ENCODE measurements at places on chromosomes 1 and 21.
A peak's percentile ranks its signal among the peaks of the same experiment; 100 is the strongest.

- no peak for DNase-seq
Measured at GRCh38 chr1:234602334-234603220, 7.4 kb downstream of the IRF2BP2 start.

GRCh38 chr1:66752000-66752592, at the start of gene DYNLT5:
Gene DYNLT5 (plus strand): TSS chr1:66752459. CDS start chr1:66754659, 2,200 bp downstream.
- no peak for DNase-seq

- no peak for DNase-seq
Measured at GRCh38 chr1:246367041-246367440, 140.0 kb downstream of the SMYD3 start.

- no peak for DNase-seq
Measured at GRCh38 chr1:56533197-56533596, 46.2 kb downstream of the PLPP3 start.

DNA sequence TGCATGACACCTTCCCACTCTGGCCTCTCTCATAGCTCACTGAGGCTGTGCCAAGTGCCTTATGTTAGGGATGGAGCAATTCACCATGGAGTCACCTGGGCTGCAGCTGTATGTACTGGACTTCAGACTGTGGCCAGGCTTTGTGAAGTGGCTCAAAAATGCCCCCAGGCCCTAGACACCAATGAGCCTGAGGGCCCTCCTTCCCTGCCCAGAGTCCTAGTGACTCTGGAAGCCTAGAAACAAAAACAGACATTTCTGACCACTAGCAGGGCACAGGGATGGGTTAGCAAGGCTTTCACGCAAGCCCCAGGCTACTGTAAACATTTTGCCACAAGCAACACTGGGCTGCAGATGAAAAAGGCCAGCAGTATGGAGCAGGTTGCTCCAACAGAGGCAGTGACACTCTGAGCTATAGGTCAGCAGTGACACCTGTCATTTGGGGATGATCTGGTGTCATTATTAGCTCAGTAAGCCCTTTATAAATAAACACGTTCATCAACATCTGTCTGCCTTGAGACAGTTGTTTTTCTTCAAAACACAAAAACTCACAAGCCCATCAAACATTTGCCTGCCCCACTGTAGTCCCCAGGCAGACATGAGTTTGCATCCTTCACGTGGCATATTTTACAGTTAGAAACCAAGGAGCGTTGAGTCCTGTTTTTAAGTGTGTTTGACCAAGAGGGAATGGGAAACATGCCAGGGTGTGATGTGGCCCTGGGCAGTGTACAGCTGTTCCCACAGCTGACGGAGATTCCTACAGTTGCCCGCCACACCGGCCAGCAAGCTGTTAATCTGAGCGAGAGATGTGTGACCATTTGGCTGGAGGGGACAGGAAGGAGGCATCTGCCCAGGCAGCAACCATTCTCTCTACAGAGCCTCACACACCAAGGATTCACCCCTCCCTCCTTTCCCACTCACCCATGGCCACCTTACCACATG, 66.8 kb downstream of the KCNN3 start:
- DNase-seq, result no peak

DNA sequence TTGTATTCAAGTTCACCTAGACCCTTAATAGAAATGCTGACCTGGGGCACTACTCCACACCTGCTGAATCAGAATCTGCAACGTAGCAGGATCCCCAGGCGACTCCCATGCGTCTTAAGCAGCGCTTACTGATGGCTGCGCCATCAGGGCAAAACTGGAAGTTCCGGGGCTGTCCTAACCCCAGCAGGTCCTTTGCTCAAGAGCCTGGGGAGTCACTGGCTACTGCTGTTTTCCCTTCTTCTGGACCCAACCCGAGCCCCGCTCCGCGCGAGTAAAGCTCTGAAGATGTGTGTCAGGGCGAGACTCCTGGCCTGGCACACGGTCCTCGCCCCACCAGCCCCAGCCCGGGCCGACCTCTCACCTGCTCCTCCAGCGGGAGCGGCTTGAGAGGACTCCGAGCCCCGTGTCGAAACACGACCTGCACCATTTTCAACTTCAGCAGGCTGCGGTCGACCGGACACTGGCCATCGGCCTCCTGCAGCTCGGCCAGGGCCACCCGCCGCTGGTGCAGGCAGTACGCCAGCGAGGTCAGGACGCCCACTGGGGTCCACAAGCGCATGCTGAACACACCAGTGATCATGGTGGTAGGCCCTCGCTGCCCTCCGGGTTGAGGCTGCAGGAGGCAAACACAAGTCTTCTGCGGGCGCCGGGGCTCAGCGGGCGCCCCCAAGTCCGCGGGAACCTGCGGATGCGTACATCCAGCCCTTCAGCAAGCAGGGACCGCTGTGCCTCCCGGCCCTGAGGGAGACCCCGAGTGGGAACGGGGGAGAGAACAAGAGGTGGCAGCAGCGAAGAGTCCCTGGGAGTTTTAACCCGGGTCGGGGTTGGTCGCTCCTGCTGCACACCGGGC, 630 bp downstream of the ACP6 start:
- peak; percentile 28 for DNase-seq

DNA sequence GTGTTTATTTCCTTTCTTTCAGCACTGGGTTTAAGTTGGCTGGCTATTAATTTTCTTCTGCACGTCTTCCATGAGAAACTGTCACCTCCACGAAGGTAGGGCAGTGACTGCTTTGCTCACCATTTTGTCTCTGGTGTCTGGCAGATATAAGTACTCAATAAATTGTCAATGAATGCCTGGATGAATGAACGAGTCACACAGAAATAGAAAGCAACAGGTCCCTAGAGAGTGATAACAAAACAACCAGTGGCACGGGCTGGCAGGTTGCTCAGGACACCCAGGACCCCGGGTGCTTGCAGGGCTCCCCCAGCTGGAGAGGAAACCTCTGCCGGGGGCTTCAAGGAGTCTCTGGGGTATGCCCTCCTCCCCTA, 3.2 kb upstream of the MYOC start:
- DNase-seq, result no peak

- DNase-seq, result no peak
Measured at GRCh38 chr1:24902471-24902891, 27.6 kb downstream of the RUNX3 start.

DNA sequence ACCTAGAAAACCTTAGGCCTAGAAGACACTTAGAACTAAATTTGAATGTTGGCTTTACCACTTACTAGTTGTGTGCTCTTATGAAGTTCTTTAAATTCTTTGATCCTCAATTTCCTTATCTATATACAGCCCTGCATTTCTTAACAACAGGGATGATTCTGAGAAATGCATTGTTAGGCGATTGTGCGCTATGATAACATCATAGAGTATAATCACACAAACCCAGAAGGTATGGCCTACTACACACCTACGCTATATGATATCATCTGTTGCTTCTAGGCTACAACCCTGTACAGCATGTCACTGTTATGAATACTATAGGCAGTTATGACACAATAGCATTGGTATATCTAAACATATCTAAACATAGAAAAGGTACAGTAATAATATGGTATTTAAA, 137.4 kb downstream of the CHD1L start:
- no peak for DNase-seq

DNA sequence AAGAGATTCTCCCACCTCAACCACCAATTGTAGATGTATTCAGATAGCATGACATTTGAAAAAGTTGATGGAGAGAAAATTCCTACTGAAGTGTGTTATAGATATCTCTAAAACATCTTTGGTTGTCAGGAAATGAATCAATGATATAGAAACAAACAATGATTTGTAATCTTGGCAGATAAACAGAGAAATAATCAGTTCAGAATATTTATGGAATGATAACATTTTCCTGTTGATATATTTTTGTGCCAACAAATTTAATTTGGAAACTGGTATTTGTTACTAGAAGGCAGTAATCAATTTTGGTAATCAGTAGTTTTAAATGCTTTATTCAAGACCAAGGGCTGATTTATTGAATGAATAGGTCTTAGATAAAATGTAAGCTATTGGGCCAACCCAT, 695.6 kb downstream of the USP25 start:
- DNase-seq, result no peak

DNA sequence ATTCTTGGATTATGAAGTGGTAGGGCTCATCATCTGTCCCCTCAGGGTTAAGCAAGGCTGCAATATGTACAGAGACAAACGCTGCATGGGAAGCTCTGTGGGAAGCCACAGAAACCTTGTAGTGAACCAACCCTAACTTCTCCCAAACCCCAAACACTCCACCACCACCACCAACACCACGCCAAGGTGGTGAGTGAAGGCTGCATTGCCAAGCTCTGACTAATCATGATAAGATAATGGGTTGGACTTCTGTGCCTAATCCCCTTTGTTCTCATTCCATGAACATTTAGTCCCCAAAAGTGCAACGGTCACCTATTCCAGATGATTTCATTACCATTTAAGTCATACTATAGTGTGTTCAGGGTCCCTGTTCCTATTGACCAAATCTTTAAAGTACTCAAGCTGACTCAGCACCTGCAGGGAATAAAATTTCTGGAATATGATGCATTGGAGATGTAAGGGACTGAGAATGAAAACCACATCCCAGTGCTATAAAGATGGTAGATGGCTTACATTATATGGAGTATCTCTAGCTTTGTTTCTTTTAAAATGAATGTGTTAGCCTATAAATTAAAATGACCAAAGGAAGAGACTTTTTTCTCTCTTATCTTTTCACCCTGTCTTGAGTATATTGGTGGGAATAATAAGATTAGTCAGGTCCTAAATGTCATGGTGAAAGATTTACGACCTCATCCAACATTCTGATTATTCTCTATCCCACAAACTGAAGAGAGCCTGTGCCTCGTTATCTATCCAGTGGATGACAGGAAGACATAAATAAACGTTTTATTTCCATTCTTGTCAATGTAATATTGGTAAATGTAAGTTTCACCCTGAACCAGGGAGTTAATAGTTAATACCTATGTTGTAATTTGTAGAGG, 22.6 kb upstream of the PLD5 start:
- no peak for DNase-seq

GRCh38 chr1:32352831-32353383, 9.4 kb downstream of the FAM229A start:
- DNase-seq, result no peak

DNA sequence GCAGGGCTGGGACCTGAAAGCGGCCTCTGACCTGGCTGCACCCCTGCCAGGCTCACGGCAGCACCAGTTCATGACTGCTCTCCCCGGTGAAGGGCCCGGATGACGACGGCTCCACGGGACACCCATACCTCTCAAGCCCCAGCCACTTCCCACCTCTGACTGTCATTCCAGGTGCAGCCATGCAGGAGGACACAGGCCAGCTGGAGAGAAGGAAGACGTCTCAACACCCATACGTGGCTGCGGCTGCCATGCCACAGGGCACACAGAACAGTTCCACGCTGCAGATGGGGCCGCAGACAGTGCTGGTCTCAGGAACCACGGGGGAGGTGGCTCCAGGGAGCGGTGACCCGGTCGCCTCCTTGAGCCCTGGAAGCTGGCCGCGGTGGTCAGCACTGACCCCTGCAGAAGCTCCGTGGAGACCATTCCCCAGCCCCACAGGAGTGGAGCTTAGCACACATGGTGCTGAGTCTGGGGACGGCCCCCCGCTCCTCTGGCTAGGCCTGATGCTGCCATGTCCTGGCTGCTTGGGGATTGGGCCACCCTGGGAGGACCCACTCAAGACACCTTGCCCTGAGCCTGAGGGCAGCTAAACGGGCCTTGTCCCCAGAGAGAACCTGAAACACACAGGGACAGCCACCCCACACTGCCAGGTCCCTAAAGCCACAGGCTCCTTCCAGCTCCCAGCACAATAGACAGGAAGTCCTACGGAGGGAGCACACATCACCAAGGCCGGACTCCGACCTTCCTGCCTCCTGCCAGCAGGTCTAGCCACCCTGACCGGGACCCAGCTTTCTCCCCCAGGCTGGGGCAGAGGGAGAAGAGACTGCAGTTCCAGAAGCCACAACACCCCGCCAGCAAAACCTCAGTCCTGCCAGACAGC, 8.6 kb downstream of the WNT9A start:
- no peak for DNase-seq

DNA sequence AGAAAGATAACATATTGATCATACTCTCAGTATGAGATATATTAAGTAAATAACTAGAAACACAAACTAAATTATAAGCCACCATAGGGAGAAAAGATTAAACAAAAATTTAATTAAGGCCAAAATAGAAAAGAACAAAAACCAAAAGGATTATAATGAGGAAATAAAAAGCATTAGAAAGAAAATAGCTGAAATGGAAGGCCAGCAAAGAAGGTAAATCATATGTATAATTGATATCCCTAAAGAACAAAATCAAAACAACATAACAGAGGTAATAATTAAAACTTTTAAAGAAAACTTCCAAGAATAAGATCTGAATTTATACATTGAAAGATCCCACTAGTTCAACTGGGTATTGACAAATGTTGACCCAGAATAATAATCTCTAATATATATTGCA, 453.0 kb downstream of the LRRIQ3 start:
- DNase-seq, result no peak

DNA sequence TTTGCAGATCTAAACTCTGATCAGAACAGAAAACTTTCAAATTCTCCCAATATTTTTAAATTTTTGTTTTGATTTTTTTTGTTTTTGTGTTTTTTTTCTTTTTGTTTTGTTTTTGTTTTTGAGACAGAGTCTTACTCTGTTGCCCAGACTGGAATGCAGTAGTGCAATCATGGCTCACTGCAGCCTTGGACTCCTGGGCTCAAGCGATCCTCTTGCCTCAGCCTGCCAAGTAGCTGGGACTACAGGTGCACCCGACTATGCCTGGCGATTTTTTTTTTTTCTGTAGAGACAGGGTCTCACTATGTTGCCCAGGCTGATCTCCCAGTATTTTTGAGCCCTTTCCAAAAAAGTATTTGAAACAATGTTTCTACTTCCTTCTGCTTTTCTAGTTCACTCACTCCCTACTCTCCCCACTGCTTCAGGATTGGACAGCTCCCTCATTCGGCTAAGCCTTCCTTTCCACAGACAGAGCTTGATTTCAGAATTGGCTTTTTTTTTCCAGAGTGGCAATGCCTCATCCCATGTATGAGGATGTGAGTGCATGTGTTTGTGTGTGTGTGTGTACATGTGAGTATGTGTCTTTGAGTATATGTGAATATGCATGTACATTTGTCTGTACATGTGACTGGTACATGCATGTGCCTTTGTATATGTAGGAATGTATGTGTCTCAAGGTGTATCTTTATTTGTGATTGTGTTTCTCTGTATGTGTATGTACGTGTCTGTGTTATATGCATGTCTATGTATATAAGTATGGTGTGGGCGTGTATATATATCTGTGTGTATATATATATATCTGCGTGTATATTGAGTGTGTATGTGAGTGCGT, 11.9 kb downstream of the LHX4 start:
- no peak for DNase-seq

- no peak for DNase-seq
Measured at GRCh38 chr1:203581841-203582240, 44.8 kb upstream of the ATP2B4 start.

DNA sequence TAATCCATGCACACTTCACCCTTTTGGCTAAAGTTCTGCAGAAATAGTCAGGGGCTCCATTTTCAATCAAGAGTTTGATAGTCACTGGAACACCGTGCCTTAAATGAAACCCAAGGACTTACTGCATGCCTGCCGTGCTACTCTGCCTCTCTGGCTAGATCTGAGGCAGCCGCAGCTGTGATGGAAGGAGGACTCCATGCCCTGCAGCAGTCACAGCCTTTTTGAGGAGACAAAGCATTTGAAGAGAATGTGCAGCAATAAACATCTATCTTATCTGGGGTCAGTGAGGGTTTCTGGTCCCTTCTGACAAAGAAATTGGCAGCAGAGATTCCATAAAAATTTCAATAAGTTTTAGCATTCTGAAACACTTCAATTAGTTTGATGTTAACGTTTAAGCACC, 78.0 kb downstream of the BCAR3 start:
- no peak for DNase-seq

Measured in activated CD4-positive, alpha-beta T cell treated with anti-CD3 and anti-CD28 coated beads, Interleukin-2, amount 50 U/mL, for 1 hour (primary cell).